Activated naive CD4-positive, alpha-beta T cell treated with Interleukin-2 at 50 U/mL for 16 hours (primary cell): ENCODE measurements at places on chromosomes 3 and 15.

GRCh38 chr15:91704343-91704742 lies 149.2 kb upstream of the SLCO3A1 start:
- no peak for DNase-seq

- DNase-seq, result no peak
Observed at GRCh38 chr15:58552505-58553364, 120.9 kb downstream of the LIPC start.

- DNase-seq, result no peak
Observed at GRCh38 chr3:42846685-42847522, 28.8 kb downstream of the CYP8B1 start.

- no peak for DNase-seq
Observed at GRCh38 chr3:154992655-154993054, 87.5 kb upstream of the MME start.

DNA sequence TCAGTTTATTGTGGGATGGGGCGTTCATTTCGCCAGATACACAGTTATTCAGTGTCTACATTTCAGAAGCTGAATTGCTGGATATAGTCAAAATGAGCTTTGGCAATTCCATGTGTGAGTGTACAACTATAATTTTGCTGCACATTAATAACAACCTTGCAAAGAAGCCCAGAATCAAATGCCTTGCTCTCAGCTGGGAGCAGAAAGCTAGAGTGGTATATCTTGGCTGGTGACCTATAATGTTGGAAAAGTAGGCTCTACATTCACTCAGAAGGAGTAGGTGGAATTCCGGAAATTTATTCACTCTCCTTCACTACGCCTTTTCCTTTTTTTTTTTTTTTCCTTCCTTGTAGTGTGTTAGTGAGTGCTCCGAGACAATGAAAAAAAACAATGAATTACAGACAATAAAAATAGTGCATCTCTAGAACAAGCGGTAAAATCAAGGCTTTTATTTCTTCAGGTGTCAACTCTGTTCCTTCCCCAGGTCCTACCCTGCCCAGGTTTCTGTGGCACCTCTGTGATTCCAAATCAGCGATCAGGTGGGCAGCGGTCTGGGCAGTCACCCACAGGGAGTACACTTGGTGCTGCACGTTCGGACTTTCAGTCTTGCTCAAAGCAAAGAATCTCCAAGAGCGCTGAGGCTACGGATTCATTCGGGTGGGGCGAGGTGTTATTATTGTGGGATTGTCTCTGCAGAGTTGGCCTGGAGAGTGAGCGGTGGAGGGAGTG lies 910 bp upstream of the ARPP21 start:
- DNase-seq, result no peak

DNA sequence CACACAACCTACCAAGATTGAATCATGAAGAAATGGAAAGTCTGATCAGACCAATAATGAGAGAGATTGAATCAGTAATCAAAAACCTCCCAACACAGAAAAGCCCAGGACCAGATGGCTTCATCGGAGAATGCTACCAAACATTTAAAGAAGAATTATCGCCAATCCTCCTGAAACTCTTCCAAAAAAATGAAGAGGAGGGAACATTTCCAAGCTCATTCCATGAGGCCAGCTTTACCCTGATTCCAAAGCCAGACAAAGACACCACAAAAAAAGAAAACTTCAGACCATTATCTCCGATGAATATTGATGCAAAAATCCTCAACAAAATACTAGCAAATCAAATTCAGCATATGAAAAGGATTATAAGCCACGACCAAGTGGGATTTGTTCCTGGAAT lies 94.1 kb downstream of the SENP2 start:
- DNase-seq, result no peak

DNA sequence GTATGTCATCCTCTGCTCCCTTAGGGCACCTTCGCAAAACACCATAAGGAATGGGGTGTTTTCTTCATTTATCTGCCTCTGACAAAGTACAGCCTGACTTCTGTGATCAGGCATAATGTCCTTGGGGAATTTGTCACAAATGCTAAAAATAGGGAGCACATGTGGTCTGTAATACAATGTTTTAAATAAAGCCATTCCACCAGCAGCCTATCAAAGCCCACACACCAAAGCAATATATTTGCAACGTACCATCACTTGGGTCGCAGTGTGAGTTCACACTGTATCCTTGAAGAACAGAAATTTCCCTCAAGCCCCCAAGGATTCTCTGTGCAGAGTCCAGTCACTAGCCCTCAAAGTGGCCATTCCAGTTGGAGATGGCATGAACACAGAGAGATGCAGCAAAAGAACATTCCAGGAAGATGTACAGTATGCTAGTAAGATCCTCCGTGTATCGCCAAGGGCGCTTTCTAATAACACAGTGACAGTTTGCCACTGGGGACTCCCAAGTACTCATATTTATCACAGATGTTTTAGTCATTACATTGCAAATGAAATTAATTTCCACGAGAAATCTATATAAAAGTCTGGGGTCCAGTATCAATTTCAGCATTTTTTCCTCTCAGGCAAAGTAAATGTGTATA lies 246.7 kb downstream of the MCTP2 start:
- no peak for DNase-seq

DNA sequence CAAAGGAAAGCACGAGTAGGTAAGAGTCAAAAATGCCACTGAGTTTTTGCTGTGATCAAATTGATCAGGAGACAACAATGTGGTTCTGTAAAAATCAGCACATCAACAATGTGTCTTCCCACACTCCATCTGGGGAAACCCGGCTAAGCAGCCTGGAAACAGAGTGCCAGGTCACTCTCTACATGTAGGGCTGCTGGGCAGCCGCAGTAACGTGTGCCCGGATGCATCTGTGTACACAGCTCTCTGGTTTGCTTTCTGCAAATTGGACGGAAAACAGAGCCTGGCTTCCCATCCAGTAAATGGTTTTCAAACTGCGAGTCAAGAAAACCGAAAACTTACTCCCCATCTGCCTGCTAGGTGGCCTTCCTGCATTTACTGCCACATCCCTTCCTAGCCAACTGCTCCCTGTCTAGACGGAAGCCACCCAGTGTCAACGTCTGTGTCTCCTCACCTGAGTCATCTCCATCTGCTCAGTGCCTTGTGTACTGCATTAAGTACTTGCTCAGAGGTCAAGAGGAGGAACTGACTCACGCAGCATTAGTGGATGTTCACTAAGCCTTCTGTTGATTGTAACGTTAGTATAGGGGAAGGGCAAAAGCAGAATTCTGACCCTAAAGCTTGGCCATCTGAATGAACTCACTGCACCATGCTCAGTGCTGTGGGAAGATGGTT lies 124.1 kb downstream of the TJP1 start:
- DNase-seq, result no peak

- no peak for DNase-seq
Observed at GRCh38 chr3:9111417-9111816, 138.0 kb downstream of the SRGAP3 start.
